Ovary (tissue), 10 donors: ENCODE measurements at places on chromosomes 5 and 9. TPM values are rescaled to one million over a fixed set of nuclear protein-coding genes. Genes with fewer than 3 reads are reported as not detected.

Gene FAM151B
- total RNA-seq, result 2.4 TPM

Gene SNCB
- total RNA-seq, result not detected

Gene CDH9
- not detected for total RNA-seq

Gene GALNT12
- total RNA-seq, result 0.45 TPM

Gene C5orf47
- not detected for total RNA-seq

DNA sequence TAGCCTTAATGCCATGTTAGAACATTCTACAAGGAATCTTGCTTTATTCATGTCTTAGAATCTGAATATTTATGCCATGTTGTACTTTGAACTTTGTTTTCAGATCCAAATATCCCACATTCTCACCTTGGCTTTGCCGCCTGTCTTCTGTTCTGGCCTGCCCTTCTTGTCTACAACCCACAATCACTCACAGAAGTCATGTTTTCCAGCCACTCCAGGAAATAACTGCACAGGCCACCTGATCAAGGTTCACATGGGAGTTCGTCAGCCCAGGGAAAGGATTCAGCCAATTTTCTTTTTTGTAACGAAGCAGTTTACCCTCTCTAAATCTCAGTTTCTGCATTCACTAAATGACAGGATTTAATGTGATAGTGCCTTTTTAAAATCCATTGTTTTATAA, 70.5 kb downstream of the JAKMIP2 start:
- no peaks in the 10 kb centered on the region for H3K36me3 ChIP-seq
- H3K27ac ChIP-seq, result no peak overlapping the region
- no peaks in the 10 kb centered on the region for H3K27me3 ChIP-seq
- no peak for DNase-seq
- H3K4me1 ChIP-seq, result no peaks in the 10 kb centered on the region
- H3K4me3 ChIP-seq, result no peak overlapping the region

DNA sequence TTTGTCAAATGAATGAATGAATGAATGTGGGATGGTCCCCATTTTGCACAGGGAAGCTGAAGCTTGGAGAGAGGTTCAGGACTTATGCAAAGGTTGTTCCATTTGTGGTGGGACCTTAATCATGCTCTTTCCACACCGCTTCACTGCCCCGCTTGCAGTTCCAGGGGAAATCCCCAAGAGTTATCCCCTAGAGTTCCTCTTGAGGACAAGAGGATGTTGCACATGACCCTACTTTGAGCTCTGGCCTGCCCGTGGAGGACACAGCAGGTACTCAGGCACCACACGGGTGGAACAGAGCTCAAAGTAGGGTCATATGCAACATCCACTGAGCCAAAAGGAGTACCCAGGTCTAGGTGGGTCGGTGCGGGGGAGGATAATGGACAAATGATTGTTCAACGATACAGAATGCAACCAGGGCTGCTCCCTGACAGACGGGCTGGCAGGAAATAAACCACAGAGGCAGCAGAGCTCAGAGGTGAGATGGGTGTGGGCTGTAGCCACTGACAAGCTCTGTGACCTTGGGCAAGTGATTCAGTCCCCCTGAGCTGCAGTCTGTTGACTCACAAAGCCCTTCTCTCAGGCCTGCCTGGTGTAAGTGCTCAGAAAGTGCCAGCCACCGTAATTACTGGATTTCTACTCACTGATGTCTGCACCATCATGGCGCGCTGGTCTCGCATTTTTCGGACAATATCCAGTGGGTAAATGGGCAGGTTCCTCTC, 60.3 kb upstream of the EPB41L4B start:
- no peak overlapping the region for H3K4me3 ChIP-seq
- H3K27me3 ChIP-seq, result no peaks in the 10 kb centered on the region
- no peak overlapping the region for H3K27ac ChIP-seq
- H3K36me3 ChIP-seq, result no peaks in the 10 kb centered on the region
- no peak for DNase-seq

GRCh38 chr9:132538071-132538470, 44.3 kb upstream of the BARHL1 start:
- no peak overlapping the region for H3K4me3 ChIP-seq
- no peaks in the 10 kb centered on the region for H3K36me3 ChIP-seq
- no peak for DNase-seq
- H3K4me1 ChIP-seq, result no peaks in the 10 kb centered on the region

DNA sequence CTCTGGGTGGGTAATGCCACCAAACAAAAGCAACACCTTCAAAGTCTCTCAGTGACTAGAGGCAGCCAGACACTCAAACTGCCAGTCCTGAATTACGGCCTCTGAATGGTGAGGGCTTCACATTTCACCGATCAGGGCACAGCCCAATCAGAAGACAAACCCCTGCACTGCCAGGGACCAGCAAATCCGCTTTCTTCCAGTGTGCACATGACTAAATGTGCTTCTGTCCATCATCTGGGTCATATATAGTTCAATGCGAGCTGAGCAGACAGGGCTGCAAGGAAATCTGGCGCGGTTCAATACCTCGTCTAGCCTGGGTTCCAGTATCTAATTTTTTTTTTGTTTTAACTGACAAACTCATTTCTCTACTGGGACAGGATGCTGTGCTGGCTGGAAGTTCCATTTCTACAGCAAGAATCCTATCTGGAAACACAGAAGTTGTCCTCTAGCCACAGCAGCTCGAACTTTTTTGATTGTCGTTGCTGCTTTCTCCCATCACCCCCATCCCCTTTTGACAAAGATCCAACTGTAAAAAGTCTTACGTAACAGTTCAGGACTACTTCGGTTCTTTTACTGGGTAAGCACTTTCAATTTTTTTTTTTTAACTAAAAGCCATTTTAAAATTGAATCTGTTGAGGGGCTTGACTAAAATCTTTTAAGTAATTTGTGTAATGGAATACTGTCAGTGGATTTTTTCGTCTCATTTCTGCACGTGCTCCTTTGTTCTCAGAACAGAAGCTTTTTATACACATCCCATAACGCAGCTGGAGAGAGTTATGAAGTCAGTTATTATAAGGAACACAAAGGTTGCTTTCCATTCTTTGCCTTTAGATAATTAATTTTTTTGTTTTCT, 112.7 kb downstream of the NR6A1 start:
- H3K4me1 ChIP-seq, result peaks cover 2% of the 10 kb centered on the region
- peak overlapping the region; percentile 40 for H3K27ac ChIP-seq
- DNase-seq, result peak; percentile 55
- H3K4me3 ChIP-seq, result peak overlapping the region; percentile 44

DNA sequence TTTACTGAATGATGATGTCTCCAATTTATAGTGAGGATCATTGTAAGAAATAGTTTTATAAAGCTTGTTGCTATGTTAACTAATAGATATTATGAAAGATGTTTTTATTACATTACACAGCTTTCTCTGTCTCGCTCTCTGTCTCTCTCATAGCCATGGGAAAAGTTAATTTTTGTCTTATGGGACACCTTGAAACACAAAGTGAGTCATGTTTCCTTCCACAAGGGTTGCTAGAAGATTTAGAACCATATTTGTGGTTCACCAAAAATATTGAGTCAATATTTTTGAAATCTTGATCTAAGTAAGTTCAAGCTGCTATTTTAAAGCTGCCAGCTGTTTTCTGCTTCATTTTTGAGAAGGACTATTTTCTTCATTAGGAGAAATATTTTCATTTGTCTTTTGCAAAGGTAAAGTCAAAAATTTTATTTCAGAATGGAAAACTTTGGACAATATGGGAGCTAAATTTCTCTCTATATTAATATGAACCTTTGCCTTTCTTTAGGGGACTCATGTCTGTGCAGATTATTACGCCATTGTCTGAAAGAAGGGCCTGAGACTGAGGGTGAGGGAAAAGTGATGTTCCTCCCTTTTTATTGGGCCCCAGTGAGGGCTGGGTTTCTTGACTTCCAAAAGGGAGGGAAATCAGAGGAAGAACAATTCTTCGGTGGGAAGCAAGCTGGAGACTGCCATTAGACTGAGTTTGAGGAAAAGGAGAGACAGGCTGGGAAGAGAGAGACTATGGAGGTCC, 87.9 kb upstream of the SLC24A2 start:
- H3K4me1 ChIP-seq, result no peaks in the 10 kb centered on the region
- H3K36me3 ChIP-seq, result no peaks in the 10 kb centered on the region
- no peaks in the 10 kb centered on the region for H3K27me3 ChIP-seq
- H3K4me3 ChIP-seq, result no peak overlapping the region
- H3K27ac ChIP-seq, result no peak overlapping the region

DNA sequence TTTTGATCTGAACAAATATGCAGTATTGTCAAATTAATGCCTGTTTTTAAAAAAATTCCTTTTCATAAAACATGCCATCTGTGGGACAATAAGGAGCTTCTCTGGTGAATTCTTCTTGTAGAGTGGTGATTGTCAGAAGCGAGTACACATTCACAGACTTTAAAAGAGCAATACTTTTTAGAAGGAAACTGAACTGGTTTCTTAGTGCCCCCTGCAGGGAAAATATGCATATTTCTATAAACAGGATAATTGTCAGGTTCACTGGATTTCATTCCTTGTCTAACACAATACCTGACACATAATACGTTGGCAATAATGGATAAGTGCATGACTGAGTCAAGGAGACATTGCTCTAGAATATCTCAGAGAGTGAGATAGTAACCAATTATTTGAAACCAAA, 133.7 kb downstream of the KIF4B start:
- no peaks in the 10 kb centered on the region for H3K4me1 ChIP-seq
- no peak overlapping the region for H3K4me3 ChIP-seq
- no peaks in the 10 kb centered on the region for H3K36me3 ChIP-seq
- no peak for DNase-seq
- H3K27ac ChIP-seq, result no peak overlapping the region

DNA sequence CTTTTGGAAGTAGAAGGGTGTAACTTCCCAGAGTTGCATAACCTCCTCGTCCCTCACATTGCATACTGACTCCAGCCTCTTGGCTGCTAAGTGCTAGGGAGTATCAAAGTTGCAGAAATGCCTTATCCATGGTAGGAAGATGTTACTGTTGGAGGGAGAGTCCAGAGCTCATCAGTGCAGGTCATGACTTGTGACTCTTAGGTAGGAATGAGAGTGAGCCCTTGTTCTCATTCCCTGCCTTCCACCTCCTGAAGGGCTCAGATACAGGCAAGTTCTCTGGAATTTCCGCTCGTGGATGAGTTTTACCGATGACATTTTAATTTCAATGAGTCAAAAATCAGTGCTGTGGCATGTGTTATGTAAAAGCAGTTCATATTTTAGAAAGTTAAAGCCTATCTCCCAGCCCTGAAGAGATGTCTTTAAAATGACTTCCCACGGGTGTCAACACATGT, 17.0 kb downstream of the IRX1 start:
- no peaks in the 10 kb centered on the region for H3K36me3 ChIP-seq
- H3K4me1 ChIP-seq, result no peaks in the 10 kb centered on the region
- no peak for DNase-seq
- no peak overlapping the region for H3K4me3 ChIP-seq
- H3K27ac ChIP-seq, result no peak overlapping the region

GRCh38 chr9:82722051-82722450, 340.9 kb downstream of the RASEF start:
- H3K4me3 ChIP-seq, result no peak overlapping the region
- H3K27ac ChIP-seq, result no peak overlapping the region
- no peak for DNase-seq
- H3K4me1 ChIP-seq, result no peaks in the 10 kb centered on the region

DNA sequence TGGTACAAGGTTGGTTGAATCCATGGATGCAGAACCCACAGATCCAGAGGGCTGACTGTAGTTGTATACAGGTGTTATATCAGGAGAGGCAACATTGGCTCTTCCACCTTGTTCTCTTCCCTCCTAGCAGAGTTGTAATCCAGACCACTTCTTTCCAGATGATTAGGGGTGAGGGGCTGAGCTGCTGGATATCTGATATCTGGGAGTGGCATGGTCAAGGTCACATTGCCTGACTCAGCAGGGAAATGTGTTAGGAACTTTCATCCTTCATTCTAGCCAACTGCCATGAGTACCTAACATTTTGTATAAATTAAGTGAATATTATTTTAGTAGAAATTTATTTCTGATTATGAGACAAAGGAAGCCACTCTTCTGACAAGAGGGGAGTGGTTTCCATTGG, 7.3 kb downstream of the DAPK1 start:
- no peak overlapping the region for H3K4me3 ChIP-seq
- no peaks in the 10 kb centered on the region for H3K27me3 ChIP-seq
- peaks cover 28% of the 10 kb centered on the region for H3K4me1 ChIP-seq
- H3K36me3 ChIP-seq, result no peaks in the 10 kb centered on the region
- H3K27ac ChIP-seq, result no peak overlapping the region

DNA sequence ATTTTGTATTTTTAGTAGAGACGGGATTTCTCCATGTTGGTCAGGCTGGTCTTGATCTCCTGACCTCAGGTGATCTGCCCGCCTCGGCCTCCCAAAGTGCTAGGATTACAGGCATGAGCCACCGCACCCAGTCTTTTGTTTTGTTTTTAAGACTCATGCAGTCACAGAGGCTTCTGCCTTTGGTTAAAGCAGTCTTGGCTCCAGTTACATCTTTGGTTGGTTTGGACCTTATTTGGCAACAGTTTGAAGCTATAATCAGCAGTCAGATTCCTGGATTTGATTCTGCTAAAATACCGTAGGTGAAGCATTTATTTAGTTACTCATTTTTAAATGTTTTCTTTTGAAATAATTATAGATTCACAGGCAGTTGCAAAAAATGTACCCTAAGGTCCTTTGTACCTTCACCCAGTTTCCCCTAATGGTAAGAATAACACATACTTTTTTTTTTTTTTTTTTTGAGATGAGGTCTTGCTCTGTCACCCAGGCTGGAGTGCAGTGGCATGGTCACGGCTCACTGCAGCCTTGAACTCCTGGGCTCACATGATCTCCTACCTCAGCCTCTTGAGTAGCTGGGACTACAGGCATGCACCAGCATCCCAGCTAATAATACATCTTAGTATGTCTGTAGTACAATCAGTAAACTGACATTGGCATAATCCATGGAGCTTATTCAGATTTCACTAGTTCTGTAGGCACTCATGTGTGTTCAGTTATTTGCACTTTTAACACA, 15.7 kb downstream of the USP20 start:
- H3K27ac ChIP-seq, result no peak overlapping the region
- H3K4me3 ChIP-seq, result no peak overlapping the region
- H3K4me1 ChIP-seq, result no peaks in the 10 kb centered on the region
- H3K36me3 ChIP-seq, result no peaks in the 10 kb centered on the region

DNA sequence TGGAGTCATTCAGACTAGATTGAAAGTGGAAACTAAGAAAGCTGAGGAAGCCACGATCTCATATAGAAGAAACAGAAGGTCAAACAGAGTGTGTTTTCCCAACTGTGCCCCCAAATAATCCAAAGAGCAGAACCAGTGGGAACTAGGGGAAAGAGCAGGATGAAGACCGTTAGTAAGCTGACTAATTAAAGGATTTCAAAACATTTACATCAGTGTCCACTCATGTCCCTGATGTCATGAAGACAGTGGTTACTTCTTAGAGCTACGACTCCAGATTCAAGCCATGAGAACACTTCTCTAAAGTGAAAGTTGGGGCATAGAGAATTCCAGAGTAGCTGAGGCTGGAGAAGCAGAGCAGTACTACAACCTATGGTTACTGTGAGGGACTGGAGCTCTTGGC, 119.6 kb upstream of the SLC12A2 start:
- H3K4me1 ChIP-seq, result no peaks in the 10 kb centered on the region
- DNase-seq, result no peak
- H3K27ac ChIP-seq, result no peak overlapping the region
- no peaks in the 10 kb centered on the region for H3K36me3 ChIP-seq
- H3K27me3 ChIP-seq, result no peaks in the 10 kb centered on the region

- DNase-seq, result peak; percentile 68
- no peak overlapping the region for H3K4me3 ChIP-seq
- H3K27ac ChIP-seq, result no peak overlapping the region
- no peaks in the 10 kb centered on the region for H3K36me3 ChIP-seq
- H3K4me1 ChIP-seq, result peaks cover 7% of the 10 kb centered on the region
Measured at GRCh38 chr5:149434162-149435014, 55.3 kb upstream of the IL17B start.

GRCh38 chr5:154422298-154422697, 23.5 kb upstream of the SAP30L start:
- no peaks in the 10 kb centered on the region for H3K36me3 ChIP-seq
- no peaks in the 10 kb centered on the region for H3K27me3 ChIP-seq
- no peaks in the 10 kb centered on the region for H3K4me1 ChIP-seq
